Spleen (tissue), 13 donors: ENCODE measurements at places on chromosomes 7 and 10.

GRCh38 chr7:69104023-69104422 is 494.3 kb upstream of the AUTS2 start:
- no peaks in the 10 kb centered on the region for H3K27me3 ChIP-seq
- H3K4me1 ChIP-seq: no peaks in the 10 kb centered on the region
- no peak overlapping the region for H3K27ac ChIP-seq
- no peak for DNase-seq
- no peaks in the 10 kb centered on the region for H3K36me3 ChIP-seq

DNA sequence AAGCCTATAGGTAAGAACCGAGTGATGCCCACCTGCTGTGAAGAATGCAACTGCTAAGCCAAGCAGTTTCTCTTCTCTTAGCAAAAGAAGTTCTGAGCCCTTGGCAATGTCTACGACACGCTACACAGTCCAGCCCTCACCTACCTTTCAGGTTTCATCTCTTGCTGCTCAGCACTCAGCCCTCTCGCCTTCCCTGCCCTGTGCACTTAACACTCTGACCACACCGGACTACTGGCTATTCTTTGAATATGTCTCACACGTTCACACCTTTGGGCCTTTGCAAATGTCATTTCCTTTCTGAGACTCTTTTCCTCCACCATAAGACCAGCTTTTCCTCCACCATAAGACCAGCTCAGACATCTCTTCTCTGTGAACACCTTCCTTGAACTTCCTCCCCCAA is 67.0 kb upstream of the ITGB1 start:
- no peaks in the 10 kb centered on the region for H3K4me1 ChIP-seq
- no peak overlapping the region for H3K27ac ChIP-seq
- H3K36me3 ChIP-seq: no peaks in the 10 kb centered on the region
- H3K4me3 ChIP-seq: no peak overlapping the region
- no peaks in the 10 kb centered on the region for H3K27me3 ChIP-seq

- no peaks in the 10 kb centered on the region for H3K36me3 ChIP-seq
- no peaks in the 10 kb centered on the region for H3K27me3 ChIP-seq
- DNase-seq: no peak
- H3K4me3 ChIP-seq: no peak overlapping the region
- no peak overlapping the region for H3K27ac ChIP-seq
- no peaks in the 10 kb centered on the region for H3K4me1 ChIP-seq
These were observed 447.2 kb upstream of the FOXK1 start for GRCh38 chr7:4234886-4235285.

DNA sequence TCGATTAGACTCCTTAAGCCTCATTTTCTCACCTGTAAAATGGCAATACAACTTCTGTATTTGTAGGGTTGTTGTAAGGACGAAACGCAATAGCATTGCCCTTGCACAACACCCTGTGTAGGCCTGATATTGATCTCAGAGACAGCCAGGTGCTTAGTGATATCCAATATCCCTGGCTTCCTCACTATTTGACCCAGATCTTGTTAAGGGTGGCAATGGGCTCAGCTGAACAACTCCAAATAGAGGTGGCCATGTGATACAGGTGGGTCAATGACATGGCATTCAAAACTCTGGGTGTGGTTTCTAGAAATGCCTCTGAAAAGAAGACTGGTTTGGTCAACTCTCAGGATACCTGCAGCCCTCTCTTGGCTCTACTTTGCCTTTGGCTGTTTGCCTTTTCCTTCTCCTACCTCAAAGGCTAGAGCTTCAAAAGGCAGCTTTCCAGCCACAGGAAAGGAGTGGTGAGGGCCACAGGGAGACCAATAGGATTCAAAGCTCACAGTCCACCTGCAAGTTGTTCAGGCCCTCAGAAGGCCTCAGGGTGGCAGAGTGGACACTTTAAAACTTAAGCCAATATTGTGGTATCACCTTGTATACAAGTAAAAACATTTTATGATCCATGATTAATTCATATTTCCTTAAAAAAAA is 14.9 kb upstream of the GATAD1 start:
- H3K4me3 ChIP-seq: no peak overlapping the region
- no peaks in the 10 kb centered on the region for H3K27me3 ChIP-seq
- H3K36me3 ChIP-seq: no peaks in the 10 kb centered on the region

DNA sequence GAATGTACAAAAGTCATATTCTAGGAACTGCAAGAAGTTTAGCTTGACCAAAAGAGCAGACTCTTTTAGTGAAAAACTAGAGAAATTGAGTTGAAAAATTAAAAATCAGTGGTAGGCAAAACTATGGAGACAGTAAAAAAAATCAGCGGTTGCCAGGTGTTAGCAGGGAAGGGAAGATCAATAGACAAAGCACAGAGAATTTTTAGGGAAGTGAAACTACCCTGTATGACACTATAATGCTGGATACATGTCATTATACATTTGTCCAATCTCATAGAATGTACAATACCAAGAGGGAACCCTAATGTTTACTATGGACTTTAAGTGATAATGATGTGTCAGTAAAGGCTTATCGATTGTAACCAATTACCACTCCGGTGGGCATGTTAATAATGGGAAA is 761.9 kb downstream of the MAGI2 start:
- no peaks in the 10 kb centered on the region for H3K4me1 ChIP-seq
- H3K36me3 ChIP-seq: no peaks in the 10 kb centered on the region
- no peak overlapping the region for H3K4me3 ChIP-seq
- H3K27me3 ChIP-seq: no peaks in the 10 kb centered on the region
- H3K27ac ChIP-seq: no peak overlapping the region

- no peaks in the 10 kb centered on the region for H3K36me3 ChIP-seq
- H3K27me3 ChIP-seq: no peaks in the 10 kb centered on the region
- no peak for DNase-seq
These were observed 560.3 kb downstream of the ATRNL1 start for GRCh38 chr10:115653473-115653872.
